ENCODE measurements at places on chromosomes 3 and 15. TPM values are rescaled to one million over a fixed set of nuclear protein-coding genes. Genes with fewer than 3 reads are reported as not detected.

AP4E1 gene
- total RNA-seq = 9.2 TPM

PLAAT1 gene
- 7.2 TPM for total RNA-seq

ZBED2 gene
- 9.4 TPM for total RNA-seq

GRCh38 chr3:111944372-111944771 is 34.5 kb upstream of the ABHD10 start:
- no peak for DNase-seq

DNA sequence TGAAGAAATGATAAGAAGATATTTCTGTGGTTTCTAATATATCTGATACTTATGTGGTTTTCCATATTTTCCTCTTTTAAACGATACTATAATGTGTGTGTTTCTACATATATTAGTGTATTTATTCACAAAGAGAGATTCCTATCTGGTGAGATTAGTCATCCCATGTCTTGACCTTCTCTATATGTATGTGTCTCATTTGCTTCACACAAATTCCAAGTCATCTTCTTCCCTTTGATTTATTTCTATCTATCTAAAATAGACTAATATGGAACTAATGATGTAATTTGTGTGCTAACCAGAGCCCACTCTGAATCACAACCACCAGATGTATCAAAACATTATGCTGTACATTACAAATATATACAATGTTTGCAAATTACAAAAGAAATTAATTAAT is 154.7 kb upstream of the KCNMB2 start:
- DNase-seq = no peak

GRCh38 chr3:23566499-23566898 is 239.3 kb upstream of the UBE2E1 start:
- no peak for DNase-seq

GRCh38 chr15:74340150-74340549 is 27.3 kb downstream of the CYP11A1 start:
- DNase-seq = no peak

DNA sequence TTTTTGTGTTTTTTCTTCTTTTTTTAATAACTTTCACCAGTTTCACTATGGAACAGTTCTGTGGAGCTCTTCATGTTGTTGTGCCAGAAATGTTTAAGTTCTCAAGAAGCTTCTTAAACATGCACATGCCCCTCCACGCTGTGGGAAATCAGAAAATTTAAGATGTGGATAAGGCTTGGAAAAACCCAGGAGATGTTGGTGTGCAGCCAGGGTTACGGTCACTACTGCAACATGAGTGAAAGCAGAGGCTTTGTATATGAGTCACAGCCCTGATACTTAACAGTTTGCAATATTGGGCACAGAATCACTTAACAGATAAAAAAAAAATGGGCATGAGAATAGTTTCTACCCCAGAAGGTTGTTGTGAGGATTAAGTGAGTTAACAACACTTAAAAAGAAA is 399.9 kb downstream of the LRTM1 start:
- DNase-seq = no peak
